ENCODE measurements at places on chromosomes 2 and 18. TPM values are rescaled to one million over a fixed set of nuclear protein-coding genes. Genes with fewer than 3 reads are reported as not detected.

DNA sequence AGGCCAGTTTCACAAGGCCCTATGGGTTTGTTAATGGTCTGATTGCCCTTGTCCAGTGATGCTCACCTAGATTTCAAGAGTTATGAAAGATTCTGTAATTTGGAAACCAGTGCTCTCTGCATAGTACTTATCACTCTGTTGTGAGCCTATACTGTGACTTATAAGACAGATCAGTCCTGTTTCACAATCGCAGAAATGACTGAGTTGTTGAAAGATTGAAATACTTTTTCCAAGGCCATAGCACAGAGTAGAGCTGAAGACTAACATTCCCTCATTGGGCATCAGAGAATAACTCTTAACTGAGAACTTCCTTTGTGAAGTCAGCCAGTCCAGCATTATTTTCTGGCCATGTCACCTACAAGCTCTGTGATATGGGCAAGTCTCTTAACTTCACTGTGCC is 44.0 kb downstream of the CCDC85A start:
- DNase-seq = no peak

- peak; percentile 86 for DNase-seq
Observed at GRCh38 chr2:220215785-220216184, 588.4 kb downstream of the SLC4A3 start.

- no peak for DNase-seq
Observed at GRCh38 chr2:132374151-132374550, 42.5 kb upstream of the GPR39 start.

- DNase-seq = no peak
Observed at GRCh38 chr2:222470802-222471468, 46.6 kb downstream of the SGPP2 start.

DNA sequence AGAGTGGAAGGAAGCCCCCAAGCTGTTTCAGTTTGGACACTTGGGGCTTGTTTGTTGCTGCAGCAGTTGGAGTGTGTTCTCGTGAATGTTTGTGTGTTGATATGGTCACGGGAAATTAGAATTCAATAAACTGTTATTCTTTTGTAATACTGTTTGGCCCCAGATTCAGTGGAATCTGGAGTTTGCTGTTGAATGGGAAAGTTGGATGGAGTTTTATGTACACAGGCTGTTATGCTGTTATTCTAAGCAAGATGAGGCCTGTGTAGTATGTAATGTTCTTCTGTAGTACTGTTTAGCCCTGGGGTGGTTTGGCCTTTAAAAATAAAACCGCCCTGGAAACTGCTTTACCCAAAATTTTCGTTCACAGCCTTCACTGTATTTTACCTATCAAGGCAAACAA is 810.4 kb upstream of the HS6ST1 start:
- peak; percentile 31 for DNase-seq

DNA sequence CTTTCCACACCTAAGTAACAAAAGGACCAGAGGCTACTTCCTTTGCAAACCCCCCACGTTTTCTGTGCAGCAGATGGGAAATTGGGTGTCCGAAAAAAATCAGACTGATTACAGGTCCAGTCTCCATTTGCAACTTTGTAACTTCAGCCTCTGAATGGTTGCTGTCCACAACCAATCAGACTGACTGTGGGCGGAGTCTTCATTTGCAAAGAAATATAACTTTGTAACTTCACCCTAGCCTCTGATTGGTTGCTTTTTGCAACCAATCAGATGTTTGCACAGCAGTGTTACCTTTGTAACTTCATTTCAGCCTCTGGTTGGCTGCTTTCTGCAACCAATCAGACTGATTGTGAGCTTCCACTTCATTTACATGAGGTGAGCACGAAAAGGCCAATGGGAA is 27.8 kb upstream of the CACNB4 start:
- DNase-seq = no peak

GRCh38 chr2:16201848-16202247 is 261.5 kb downstream of the MYCN start:
- peak; percentile 80 for DNase-seq

GRCh38 chr2:240227538-240228428 is 87.3 kb upstream of the OTOS start:
- DNase-seq = no peak

GRCh38 chr18:48027401-48027963 is 97.0 kb upstream of the SMAD2 start:
- DNase-seq = no peak

LIMS3 gene
- 7.3 TPM for total RNA-seq

OR6B2 gene
- total RNA-seq = not detected

FOXI3 gene
- 0.31 TPM for total RNA-seq

ANKRD36C gene
- 165 TPM for total RNA-seq

NCKAP5 gene
- 18.4 TPM for total RNA-seq
